ENCODE measurements at places on chromosomes 11 and 22.
A peak's percentile ranks its signal among the peaks of the same experiment; 100 is the strongest.

- DNase-seq, result no peak
These were observed 2.8 kb upstream of the APOC3 start for GRCh38 chr11:116826751-116827431.

GRCh38 chr11:68780829-68781228 is 29.5 kb upstream of the TESMIN start:
- DNase-seq, result no peak

DNA sequence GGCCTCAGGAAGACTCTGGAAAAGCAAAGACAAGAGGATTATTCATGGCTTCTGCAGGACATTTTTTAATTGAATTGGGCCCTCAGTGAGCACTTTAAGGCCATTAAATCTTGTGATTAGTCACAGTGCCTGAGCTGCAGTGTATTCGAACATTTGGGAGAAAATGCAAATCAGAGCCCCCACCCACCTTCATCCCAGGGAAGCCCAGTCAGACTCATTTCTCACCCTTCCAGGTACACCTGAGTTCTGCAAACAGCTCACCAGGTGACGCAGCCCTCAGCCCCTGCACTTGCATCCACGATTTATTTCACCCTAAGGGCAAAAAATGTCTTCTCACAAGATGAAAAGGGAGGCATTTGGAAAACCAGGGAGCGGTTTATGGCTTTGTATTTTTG is 128.7 kb downstream of the MPPED1 start:
- no peak for DNase-seq

DNA sequence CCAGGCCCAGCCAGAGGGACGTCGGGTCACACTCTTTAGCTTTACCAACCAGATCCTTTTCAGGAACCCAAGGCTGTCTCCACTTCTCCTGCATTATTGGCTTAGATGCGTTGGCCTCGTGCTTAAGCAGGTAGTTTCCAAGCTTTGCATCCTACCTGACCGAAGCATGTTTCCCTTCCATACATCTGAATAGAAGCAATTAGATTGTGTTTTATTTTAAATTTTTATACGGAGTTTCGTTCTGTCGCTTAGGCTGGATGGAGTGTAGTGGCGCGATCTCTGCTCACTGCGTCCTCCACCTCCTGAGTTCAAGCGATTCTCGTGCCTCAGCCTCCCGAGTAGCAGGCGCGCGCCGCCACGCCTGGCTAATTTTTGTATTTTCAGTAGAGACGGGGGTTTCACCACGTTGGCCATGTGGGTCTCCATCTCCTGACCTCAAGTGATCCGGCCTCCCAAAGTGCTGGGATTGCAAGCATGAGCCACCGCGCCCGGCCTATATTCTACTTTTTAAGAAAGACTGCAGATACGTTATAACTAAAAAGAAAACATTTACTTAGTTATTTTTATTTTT is 677 bp downstream of the DYNC2H1 start:
- DNase-seq, result peak; percentile 5

DNA sequence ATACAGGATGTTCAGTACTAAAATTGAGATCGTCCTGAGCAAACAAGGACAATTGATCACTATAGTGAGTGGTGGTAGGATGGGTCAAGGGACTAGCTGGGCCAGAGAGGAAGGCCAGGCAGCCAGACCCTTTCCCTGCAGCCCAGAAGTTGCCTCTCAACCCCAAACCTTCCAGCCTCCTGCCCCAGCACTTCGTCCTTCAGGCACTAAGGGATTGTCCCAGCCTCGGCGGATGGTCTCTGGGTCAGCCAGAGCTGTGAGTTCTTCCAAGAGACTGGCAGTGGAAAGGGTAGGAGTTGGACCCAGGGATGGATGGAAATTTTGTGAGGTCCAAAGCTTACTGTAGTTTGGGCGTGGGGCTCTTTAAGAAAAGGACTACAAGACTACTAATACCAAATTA is 3.6 kb upstream of the LMO1 start:
- no peak for DNase-seq

DNA sequence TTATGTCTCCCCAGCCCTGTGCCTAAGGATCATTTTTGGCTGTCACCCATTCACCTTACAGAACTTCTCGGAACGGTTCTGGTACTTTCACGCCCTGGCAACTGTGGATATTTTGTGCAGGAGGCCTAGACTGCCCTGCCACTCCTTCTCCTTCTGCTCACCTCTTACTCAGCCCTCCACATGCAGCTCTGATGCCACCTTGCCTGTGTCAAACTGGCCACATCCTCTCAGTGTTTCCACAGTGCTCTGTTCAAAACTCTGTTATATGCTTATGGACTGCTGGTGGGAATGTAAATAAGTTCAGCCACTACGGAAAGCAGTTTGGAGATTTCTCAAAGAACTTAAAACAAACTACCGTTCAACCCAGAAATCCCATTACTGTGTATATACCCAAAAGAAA is 100.8 kb upstream of the MTMR2 start:
- no peak for DNase-seq

DNA sequence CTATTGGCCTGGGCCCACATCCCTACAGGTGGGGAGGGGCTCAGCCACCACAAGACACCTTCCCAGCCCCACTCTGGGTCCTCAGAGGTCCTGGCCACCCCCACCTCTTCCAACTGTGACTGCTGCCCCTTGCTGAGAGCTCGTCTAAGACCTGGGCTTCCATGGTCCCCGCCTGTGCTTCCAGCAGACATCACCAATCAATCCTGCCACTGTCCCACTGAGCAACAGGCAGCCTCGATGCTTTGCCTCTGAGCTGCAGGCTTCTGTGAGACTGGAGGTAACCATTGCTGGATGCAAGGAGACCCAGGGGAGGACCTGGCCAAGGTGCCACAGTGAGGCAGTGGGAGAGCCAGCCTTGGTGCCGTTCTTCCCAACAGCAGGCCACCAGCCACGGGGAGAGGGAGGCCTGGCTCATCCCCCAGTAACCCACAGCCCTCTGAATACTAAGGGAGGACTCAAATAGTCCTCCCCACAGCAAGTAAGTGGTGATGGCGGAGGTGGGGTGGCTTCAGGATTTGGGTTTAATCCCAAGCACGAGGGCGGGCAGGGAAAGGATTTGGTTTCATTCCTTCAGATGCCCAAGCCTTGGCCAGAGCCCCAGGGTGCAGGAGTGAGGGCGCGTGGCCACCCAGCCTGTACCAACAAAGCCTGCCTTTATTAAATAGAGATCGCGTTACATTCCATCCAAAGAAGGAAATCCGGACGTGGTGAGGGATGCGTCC is 5.5 kb upstream of the FADS3 start:
- no peak for DNase-seq

- DNase-seq, result no peak
These were observed 370.6 kb upstream of the MPPED2 start for GRCh38 chr11:30956751-30957150.

- no peak for DNase-seq
These were observed 17.0 kb downstream of the C11orf96 start for GRCh38 chr11:43959321-43959995.

DNA sequence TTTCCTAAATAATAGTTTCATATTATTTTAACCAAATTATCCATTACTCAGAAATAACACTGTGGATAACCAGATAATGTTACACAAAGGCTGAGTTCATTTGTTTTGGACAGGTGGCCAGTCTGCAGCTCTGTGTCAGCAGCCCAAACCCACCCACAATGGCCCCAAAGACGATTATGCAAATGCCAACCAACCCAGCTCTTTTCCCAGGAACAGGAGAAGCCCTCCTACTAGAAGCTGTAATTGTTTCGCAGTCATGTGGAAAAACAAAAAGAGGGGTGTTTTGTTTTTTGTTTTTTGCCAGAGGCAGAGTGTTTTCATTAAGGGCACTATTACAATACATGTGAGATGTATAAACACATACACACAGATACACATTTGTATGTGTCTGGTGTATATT is 102.1 kb downstream of the FCHSD2 start:
- DNase-seq, result no peak

DNA sequence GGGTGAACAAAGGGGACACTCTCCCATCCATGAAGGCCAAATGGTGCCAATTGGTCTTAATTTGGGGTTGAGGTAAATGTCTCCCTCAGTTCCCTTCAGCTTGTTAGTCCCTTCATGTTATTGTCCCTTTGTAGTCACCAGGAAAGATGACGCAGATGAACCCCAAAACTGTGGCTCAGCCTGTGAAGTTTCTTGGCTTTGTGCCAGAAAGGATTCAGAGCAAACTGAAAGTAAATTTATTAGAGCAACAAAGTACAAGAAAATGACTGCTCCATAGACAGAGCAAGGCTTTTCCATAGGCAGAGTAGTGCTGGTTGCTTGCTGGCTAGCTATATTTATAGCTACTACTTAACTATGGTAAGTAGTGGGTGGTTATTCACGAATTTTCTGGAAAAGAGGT is 16.7 kb downstream of the OR4C3 start:
- DNase-seq, result no peak

DNA sequence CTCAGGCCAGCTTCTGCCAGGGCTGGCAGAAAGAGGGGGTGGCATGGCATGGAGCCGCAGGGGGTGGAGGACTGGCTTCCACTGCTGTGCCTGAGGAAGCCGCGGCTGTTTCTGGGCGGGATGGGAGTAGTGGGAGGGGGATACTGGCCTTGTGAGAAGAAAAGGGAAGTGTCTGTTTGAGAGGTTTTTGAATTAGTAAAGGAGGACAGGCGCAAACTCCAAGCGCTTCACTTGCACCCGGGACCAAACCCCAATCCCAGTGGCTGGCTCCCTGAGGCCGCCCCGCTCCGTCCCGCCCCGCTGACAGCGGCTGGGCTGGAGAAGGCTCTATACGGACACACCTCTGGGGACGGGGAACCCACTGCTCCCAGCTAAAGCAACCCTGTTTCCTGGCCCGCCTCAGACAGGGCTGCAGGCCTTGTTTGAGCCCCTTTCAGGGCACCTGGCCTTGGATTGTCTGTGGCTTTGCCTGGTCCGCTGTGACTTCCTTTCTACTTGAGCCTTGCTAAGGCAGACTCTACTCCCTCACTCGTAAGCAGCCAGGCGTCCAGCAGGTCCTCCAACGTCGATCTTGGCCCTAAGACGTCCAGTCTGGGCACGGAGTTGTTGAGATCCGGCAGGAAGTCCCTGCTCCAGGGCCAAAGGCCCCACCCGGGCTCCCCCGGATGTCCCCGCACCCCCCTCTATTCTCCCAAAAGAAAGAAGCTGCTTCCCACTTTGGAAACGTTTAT is 2.2 kb downstream of the APOA1 start:
- no peak for DNase-seq

GRCh38 chr11:58938398-58938797 is 890 bp upstream of the GLYATL1 start:
- no peak for DNase-seq

DNA sequence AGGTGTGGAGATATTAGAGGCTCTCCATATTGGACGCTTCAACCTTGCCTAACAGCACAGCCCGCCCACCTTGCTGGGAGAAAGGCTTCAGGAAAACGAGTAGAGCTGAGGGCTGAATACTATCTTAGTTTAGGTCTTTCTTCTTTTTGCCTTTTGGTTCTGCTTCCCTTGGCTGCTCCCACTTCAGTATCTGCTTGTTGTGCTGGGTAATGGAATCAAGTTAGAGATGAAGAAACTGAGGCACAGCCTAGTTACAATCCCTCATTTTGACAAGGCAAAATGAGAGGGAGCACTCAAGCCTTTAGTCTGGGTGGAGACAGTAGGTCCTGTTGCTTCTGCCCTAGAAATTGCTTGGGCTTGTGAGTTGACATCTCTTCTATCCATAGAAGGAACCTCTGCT is 41.3 kb upstream of the HSD17B12 start:
- no peak for DNase-seq

- DNase-seq, result no peak
These were observed 3.0 kb downstream of the SLC22A6 start for GRCh38 chr11:62981743-62982142.

DNA sequence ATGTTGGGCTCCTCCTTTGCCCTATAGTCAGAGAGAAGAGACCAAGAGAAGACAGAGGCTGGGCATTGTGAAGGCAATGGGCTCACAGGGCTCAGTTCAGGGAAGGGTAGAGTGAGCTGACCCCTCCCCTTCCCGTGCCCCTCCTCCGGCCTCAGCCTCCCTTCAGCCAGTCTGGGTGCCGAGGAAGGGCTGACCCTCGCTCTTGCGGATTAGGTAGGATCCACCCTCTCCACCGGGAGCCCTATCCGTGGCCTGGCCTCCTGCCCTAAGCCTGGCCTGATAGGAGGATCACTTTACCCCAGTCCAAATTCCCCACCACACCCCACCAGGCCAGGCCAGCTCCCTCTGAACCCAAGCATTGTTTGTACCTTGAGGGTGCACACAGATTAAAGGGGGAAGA is 1.8 kb upstream of the PPP1R14B start:
- no peak for DNase-seq

DNA sequence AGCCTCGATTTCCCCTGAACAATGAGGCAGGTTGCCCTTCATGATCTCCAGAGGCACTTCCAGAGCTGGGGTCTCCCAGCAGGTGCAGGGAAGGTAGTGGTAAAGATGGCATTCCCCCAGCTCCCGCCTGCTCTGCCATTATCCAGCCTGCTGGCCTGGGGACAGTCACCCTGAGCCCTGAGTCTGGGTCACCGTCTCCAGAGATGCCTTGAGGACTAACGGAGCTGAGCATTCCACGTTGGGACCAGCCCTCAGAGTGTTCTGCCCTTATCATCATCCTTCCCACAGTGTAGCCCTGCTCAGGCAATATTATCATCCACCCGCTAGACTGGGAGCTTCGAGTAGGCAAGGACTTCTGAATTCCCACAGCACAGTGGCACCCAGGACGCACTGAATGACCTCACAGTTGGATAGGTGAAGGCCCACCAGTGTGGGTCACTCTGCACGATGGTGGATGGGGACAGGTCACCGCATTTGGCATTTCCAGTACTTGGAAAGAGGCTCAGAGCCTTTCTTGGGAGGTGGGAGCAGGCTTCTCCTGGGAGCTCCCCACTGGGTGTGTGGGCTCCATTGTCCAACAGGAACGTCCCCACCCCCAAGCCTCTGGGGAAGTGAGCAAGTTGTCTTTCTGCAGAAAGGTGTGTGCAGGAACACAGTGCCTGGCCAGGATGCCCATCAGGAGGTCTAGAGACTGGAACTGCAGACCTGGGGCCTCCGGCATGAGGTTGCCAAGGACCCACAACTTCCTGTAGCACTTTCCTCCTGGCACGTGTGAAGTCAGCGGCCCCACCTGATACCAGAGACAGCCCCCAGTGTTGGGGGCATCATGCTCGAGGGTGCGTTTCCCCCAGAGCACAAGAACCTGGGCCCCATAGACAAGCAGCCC is 51.4 kb upstream of the WNT7B start:
- DNase-seq, result no peak

GRCh38 chr22:33220476-33221080 is 162.4 kb upstream of the SYN3 start:
- no peak for DNase-seq

Measured in activated naive CD4-positive, alpha-beta T cell treated with Interleukin-2 at 50 U/mL for 16 hours (primary cell).